ENCODE measurements at places on chromosomes 12 and 14.

DNA sequence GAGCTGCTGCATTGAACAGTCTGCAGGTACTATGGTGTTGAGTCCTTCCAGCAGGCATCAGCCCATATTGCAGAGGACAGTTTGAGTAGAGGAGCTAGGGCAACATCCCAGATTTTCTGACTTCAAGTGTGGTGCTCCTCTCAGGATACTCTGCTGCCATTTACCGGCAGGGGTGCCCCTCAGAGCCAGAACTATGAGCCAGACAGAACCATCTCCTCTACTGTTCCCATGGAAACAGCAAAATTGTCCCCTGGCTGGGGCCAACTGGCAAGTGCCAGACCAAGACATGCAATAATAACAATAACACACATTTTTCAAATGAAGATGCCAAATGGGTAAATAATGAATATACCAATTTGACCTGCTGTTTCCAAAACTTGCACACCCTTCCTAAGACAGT is 102.9 kb downstream of the ADCK1 start:
- no peak for DNase-seq

DNA sequence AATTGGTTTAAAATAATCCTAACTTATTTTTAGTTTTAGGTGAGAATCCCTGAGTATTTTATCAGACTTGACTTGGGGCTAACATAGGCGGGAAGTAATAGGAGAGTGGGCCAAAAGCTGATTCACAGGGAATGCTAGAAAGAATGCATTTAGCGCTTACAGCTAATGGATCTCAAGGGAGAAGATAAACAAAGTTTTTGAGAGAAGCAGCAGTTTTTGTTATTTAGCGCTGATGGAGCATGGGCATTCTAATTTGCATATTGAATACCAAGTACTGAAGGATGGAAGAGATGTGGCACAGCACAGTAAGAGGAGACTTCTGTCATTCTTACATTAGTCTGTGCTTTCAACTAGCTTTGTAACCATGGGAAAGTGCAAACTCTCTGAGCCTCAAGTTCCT is 436.0 kb upstream of the FBXO33 start:
- no peak for DNase-seq

DNA sequence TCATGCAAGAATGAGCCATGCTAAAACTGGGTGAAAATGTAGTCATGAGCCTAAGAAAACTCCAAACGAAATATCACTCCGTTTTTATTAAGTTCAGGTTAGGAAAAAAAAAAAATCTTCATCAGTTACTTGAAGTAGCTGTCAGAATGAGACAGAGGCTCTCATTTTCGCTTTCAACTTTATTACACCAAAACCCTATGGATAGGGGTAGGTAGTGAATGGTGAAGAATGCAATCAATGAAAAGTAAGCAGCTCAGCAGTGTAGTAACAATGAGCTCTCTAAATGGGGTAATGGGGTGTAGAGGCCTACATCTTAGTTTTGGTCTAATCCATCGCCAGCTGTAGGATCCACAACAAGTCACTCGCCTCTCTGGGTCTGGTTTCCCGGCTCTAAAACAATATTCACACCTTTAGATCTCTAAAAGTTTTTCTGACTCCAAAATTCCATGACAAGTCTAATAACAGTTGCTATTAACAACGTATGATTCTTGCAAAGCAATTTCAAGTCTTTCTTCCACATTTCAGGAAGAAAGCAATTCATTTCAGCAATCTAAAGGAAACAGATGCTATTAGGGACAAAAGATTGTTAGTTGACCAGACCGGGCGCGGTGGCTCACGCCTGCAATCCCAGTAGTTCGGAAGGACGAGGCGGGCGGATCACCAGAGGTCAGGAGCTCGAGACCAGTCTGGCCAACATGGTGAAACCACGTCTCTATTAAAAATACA is 1.7 kb downstream of the BTBD7 start:
- peak; percentile 7 for DNase-seq

- DNase-seq = no peak
Measured at GRCh38 chr12:109689426-109689825, 24.2 kb upstream of the FAM222A start.

DNA sequence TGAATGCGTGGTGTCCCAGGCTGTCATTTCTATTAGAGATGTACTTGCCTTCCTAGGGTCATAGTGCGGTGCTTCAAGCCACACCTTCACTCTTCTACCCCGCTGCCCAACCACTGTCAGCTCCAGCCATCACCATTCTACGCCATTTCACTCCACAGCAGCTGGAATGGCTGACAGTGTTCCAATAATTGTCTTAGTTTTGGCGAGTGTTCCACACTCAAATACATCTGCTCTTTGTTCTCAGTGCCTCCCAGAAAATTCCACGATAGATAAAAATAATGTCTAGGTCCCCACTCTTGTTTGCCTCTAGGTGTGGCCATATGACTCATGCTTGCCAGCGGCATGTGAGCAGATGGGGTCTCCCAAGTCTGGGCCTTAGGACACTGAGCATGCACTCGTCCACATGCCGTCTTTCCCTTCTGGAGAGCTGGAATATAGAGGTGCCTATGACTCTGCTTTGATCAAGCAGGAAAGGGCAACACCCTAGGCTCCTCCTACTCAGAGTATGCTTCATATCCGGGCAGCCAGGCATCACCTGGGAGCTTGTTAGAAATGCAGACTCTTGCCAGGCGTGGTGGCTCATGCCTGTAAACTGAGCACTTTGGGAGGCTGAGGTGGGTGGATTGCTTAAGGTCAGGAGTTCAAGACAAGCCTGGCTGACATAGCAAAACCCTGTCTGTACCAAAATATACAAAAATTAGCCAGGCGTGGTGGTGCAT is 163.0 kb downstream of the BRMS1L start:
- DNase-seq = no peak

- no peak for DNase-seq
Measured at GRCh38 chr12:7498809-7499208, 4.8 kb downstream of the CD163 start.

DNA sequence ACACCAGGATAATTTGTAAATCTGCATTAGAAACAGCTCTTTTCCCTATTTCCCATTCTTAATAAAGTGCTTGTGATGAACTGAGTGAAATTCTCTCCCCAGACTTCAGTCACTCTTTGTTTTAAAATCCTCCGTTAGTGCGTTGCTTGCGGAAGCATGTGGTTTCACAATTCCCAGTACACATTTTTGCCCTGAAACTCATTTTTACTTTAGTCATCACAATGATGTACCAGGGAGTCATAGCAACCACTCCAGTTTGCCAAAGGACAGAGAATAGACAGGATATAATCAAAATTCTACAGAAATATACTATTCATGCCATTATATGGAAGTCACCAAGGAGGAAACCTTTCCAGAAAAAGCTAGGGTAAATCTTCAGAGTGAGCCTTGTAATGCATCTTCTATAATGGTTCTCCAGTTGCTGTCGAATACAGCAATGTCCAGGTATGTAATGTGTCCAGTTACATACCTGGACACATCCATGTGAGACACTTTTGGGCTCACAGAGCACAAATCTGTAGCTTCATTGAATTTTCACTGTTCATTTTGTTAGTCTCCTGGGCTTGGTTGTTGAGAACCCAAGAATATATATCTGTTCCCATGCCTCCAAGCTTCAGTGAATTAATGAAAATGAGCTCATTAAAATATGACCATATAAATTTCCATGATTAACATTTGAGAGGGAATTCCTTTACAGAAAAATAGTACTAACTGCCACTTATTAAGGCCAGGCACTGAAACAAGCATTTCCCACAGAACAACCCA is 57.8 kb downstream of the GPR135 start:
- no peak for DNase-seq

DNA sequence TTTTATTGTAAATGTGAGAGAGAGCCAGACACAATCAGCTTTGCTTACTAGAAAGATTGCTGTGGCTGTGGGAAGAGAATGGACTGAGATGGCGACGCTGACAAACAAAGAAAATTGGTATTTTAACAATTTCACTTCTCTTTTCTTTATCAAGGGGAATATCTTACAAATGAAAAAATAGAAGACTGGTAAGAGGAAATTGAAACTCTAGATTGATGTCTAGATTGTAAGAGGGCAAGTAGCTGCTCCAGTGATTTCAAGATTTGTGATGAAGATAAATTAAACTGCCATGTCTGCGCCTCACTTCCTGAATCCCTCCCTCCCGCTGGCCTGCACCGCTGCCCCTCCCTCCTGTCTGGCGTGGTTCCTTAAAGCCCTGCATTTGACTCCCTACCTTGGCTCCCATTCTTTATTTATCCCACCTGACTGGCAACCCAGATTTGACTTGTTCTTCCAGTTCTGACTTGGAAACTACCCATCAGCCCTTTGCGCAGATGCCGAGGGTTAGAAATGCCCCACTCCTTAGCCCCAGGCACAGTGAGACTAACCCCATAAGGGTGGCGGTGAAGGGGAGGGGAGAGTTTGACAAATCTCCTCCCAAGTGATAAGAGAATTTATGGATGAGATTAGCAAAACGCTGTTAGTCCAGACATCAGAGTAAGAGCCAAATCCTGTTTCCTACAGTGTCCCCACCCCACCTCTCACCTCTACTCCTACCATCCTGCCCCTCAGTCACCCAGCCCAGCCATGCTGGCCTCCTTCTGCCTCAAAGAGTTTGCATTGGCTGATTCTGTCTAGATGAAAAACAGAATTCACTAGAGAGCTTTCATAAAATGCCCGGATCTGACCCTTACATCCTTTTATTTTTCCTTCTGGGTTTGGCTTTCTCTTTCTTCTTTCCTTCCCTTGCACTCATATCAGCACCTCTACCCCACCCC is 125.3 kb upstream of the ATF7IP start:
- DNase-seq = peak; percentile 9

- DNase-seq = no peak
Measured at GRCh38 chr14:71243697-71244096, 336.4 kb downstream of the PCNX1 start.

DNA sequence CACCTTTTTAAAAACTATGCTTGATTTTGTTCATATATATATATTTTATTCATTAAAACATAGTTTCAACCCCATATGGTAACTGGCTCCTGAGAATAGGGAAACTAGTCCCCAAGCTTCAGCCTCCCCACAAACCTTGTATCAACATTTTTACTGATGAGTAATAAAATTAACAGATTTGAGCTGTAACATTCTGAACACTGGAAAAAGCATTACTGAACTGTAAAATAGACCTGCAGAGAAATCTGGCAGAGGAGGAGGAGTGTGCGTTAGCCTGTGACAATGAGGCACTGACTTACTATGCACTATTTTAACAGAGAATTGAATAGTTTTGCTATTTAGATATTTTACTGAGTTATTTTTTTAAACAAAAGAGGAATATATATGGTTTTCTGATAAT is 43.1 kb downstream of the FRS2 start:
- no peak for DNase-seq

GRCh38 chr12:95882873-95883272 is 24.1 kb downstream of the SNRPF start:
- DNase-seq = no peak

DNA sequence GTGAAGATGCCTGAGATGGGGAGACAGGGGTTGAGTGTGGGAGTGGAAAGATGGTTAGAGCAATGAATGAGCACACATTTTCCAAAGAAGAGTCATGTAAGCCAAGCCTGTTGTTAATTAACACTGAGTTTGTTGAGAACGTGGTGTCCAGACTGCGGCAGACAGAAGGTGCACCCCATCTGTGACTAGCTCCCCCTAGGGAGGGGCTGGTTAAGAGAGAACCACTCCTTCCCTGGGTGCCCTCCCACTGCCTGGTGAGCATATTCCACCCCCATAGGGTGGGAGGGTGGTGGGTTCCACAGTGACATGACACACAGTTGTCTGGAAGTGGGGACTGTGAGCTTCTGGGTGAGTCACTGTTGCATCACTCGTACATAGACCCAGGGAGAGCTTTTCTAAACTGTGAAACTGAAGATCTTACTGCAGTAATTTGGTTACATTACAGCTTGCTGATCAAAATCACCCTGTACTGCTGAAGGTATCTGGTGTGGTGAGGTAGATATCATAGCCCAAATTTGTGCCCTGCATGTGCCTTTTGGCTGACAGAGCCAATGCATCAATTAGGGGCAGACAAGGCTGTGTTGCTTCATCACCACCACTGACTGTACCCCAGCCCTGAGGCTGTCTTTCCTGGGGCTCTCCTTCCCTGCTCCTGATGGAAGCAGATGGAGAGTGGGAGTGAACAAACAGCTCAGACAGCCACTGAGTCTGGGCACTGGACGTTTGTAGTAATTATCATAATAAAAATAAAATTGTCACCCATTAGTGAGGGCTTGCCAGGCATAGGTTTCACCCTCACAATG is 150.9 kb downstream of the EMP1 start:
- no peak for DNase-seq

DNA sequence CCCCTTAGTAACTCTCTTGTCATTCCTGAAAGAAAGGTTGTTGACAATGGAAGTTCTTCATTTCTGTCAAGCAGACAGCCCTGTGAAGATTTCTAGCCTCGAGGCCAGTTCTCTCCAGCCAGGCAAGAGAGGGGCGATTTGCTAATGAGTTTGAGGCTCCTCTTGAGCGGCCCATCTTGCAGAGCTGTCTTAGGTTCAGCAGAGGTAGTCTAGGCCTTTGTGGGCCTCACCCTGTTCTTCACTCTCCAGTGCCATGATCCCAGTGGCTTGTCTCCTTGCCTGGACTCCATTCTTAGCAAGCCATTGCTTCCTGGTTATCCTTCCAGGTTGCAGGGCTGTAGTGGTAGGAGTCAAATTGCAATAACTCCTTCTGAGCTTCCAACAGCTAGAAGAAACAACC is 9.7 kb downstream of the TPH2 start:
- DNase-seq = no peak

GRCh38 chr12:108583991-108584390 is 13.9 kb downstream of the TMEM119 start:
- DNase-seq = no peak

- peak; percentile 38 for DNase-seq
Measured at GRCh38 chr14:33475623-33476022, 475.3 kb downstream of the EGLN3 start.

- no peak for DNase-seq
Measured at GRCh38 chr12:51428256-51428655, 3.6 kb downstream of the SLC4A8 start.

GRCh38 chr12:5085896-5086295 is 42.2 kb downstream of the KCNA5 start:
- DNase-seq = no peak

DNA sequence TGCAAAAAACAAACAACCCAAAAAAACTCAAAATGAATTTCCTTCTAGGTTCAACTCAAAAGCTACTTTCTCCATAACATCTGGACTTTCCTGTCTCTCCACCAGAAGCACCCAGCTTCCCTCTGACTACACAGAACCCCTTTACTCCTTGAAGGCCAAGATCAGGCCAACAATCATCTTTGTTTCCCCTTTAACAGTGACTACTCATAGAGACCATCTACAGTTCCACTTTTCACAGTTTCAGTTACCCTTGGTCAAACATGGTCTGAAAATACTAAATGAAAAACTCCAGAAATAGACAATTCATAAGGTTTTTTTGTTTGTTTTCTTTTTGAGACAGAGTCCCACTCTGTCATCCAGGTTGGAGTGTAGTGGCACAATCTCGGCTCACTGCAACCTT is 11.8 kb downstream of the GCH1 start:
- DNase-seq = no peak

- no peak for DNase-seq
Measured at GRCh38 chr12:88243982-88244381, 101.9 kb downstream of the TMTC3 start.

Data from HT-29 (cell line).